Tibial artery (tissue), 4 donors: ENCODE measurements at places on chromosomes 3 and 15.
A peak's percentile ranks its signal among the peaks of the same experiment; 100 is the strongest.

GRCh38 chr3:41288785-41289184 lies 89.5 kb downstream of the CTNNB1 start:
- no peak for DNase-seq

GRCh38 chr3:330494-331115 lies 134.0 kb downstream of the CHL1 start:
- DNase-seq, result no peak

- no peak for DNase-seq
These were observed 1.5 kb downstream of the ITGB5 start for GRCh38 chr3:124885466-124886167.

DNA sequence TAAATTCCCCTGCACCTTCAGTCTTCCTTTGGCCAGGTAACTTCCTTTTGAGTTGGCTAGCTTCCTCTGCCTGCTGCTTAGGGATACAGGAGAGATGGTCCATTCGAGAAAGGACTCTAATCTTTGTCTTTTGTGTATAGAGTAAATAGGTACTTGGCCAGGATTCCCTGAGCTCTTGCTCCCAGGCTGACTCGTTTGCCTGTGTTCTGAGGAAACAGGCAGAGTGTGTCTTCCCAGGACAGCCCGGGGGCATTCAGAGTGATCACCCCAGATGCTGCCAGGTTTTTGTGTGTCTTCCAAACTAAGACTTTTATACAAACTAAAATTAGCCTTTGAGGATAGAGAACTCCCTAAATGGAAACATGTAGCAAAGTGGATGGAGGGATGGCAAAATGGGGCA lies 39.5 kb downstream of the TMEM108 start:
- DNase-seq, result no peak

DNA sequence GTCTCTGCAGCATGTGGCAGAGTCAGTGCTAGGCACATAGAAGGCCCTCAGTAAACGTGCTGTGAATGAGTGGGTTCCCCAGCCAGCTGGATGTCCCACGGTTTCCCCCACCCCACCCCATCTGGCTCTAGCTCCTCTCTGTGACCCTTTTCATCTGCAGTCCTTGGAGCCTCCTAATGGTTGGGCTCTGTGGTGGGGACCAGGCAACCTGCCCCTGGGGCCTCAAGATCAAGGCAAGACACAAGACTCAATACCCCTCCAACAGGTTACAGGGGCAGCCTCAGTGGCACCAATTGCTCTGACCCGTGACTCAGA lies 17.1 kb upstream of the CYP11A1 start:
- no peak for DNase-seq

- DNase-seq, result no peak
These were observed 26.1 kb downstream of the RASGRP1 start for GRCh38 chr15:38538328-38539007.

DNA sequence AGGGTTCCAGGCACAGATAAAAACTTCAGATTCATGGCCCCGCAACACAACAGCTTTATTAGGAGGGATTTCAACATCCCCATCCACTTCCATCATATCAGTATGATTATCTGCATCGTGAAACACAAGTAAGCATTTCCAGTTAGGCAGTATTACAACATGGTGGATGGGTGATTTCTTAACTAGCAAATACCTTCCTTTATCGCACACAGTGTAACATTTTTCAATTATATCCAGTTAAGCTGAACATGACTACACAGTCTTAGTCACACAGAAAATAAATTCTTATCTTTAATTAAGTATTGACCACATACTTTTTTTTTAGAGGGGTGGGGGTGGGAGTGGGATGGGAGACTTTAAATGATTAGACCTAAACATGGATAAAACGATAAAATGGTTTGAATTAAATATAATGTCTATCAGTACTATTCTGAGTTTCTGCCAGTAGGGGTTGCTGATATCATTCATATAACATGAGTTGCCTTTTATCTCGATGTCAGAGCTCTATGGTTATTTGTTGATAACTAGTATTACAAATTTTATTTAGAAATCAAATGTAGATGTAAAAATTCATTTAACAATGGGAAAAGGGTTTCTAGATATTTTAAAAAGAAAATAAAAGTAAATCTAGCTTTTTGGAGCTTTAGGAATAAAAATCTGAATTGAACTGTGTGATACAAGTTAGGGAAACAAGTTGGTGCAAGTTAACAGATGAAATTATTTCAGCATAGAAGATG lies 146.6 kb downstream of the TBL1XR1 start:
- DNase-seq, result no peak

- no peak for DNase-seq
These were observed 334.1 kb downstream of the FHIT start for GRCh38 chr3:60917141-60917540.

GRCh38 chr3:169085827-169086226 lies 577.7 kb downstream of the MECOM start:
- DNase-seq, result no peak

GRCh38 chr3:124780761-124781475 lies 50.7 kb downstream of the UMPS start:
- peak; percentile 89 for DNase-seq

- no peak for DNase-seq
These were observed 1279.5 kb downstream of the OTOL1 start for GRCh38 chr3:162776148-162776547.

DNA sequence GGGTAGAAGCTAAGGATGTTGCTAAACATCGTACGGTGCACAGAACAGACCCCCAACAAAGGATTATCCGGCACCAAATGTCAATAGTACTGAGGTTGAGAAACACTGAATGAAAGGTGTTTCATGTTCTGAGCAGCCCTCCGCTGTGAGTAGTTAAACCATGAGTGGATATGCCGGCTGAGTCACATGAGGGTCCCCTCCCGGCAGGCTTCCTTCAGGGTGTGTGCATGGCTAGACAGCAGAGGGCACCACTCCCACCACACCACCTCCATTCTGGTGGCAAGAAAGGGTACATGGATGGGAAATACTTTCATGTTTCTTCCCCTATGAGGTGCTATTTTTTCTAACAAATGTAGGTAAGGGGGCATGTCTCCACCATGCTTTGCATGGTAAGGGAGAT lies 128.3 kb upstream of the SEMA6D start:
- DNase-seq, result no peak

DNA sequence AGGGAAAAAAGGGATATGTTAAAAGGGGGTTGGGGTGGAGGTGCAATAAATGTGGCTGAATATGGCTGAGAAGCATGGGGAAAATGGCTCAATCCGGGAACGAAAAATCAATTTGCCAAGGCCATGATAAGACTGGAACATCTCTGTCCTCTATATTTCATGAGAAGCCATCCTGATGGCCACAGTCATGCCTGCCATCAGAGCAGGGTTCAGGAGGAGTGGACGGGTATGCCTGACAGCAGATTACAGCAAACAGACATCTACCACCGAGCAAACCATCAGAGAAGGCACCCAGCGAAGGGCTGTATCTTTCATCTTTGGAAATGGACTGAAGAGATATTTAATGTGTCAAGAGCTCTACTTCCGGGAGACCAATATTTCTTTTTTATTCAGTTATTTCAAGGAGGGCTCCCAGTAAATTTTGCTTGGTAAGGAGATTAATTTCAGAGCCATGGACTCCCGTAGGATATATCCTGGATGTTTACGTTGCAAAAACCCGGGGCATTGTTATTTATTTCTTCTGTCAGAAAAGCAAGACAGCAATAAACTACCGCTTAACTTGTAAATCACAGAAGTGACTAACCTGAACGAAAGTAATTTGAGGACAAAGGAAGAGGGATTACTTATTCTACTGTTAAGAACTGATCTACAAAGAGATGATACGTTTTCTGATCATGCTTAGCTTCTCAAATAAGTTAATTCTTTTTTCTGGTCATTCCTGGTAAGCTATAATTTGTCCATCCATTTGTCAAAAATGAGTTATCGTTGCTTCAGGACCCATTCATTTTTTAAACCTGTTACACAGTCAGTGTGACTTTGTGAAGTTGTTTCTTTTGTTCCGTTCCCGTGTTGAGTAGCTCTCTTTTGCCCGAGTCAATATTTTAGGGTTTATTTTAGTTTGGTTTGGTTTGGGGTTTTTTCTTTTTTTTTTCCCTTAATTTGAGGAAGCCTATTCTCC lies 80.6 kb upstream of the CHD2 start:
- no peak for DNase-seq

DNA sequence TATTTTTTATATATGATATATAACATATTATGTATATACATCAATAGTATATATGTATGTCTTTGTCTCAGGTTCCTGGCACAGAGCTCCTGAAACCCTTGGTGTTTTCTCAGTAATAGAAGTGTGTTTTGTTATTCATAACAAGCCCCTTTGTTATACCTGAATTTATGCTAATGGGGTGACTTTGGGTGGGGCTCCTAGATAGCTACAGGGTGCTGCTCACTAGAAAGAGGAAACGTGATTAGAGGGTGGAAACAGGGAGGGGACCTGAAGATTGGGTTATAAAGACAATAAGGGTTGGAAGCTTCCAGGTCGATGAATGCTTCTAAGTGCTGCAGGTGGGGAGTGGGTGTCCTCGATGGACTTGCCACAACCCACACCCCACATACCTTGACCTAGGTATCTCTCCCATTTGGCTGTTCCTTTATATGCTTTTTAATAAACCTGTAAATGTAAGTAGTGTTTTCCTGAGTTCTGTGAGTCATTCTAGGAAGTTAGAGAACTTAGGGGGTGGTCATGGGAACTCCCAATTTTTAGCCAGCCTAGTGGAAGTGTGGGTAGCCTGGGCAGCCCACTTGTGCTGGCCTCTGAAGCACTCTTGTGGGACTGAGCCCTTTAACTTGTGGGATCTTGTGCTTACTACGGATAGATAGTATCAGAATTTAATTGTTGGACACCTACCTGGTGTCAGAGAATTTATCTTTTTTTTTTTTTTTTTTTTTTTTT lies 36.9 kb upstream of the C15orf39 start:
- DNase-seq, result no peak

DNA sequence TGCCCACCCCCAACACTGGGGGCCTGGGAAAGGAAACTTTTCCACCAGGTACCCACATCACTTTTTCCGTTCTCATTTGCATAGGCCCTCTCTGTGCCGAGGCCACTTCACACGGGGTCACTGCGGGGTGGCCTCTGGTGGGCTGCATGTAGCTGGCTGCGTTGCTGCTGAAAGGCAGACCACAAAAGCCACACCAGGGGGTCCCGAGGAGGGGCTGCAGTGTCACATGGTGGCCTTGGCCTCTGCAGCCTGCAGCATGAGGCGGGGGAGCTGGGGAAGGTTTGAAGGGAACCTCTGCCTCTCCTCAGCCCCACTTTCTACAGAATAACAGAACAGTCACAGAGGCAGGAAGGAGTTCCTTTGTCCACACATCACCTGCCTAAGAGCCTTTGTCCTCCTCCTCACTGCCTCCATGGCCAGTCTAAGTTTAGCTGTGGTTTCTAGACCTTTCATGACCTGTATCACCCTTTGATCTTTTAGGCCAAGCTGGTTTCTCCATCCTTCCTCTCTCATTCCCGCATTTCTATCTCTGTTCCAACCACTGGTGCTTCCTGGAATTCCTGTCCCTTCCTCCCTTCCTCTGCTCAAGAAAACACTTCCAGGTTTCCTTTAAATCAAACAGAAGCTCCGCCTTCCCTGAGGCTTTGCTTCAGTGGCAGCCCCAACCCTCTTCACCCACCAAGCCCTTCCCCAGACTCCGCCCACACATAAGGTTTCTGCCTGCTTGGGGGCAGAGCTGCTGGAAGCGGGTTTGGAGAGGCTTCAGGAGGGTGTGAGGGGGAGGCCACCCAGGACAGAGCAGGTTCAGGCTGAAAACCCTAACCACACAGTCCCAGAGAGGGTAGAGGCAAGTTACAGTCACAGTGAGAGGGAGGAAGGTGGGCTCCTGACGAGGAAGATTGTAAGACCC lies 150.7 kb upstream of the TLE3 start:
- peak; percentile 43 for DNase-seq

DNA sequence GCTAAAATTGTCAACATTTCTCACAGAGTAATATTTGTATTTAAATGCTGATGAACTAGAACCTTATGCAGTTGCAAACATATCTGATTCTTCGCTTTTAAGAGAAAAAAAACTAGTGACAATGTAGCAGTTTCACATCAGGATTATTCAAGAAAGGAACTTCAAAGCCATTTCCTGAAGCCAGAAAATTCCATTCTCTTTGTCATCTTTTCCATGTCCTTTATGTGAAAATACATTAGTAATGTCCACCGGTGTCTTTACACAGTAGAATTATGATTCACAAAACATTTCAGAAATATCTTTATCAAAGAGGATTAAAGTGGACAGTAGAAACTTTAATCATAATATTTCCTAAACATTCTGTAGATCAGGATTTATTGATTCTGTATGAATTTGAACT lies 12.7 kb upstream of the LXN start:
- no peak for DNase-seq

- DNase-seq, result no peak
These were observed 3.4 kb upstream of the OGG1 start for GRCh38 chr3:9746330-9746729.

DNA sequence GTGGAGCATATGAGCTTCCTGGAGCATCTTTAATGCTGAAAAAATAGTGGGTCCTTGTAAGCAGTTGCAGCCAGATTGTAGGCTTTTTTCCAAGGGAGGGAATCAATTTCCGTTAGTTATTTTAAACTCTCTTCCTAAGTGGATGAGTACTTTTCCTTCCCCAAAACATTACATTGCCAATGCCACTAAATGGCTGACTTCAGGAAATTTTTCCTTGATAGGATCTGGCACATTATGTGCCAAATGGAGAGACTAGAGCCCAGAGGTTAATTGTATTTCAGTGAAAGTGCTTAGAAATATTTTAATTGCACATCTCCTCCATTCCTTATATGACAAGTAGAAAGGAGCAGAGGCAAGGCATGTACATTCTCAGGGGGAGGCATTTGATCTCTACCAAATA lies 83.5 kb downstream of the TNFAIP8L3 start:
- DNase-seq, result no peak

GRCh38 chr3:4208556-4208955 lies 94.6 kb upstream of the SETMAR start:
- no peak for DNase-seq
